ENCODE measurements at places on chromosomes 11 and 22. TPM values are rescaled to one million over a fixed set of nuclear protein-coding genes. Genes with fewer than 3 reads are reported as not detected.

- H3K27me3 ChIP-seq = no peaks in the 10 kb centered on the region
- H3K4me3 ChIP-seq = no peak overlapping the region
Measured at GRCh38 chr11:72146625-72147024, 11.1 kb downstream of the FOLR3 start.

GRCh38 chr11:113627946-113628345, 78.2 kb downstream of the TMPRSS5 start:
- H3K27me3 ChIP-seq = no peaks in the 10 kb centered on the region
- H3K4me3 ChIP-seq = no peak overlapping the region
- H3K27ac ChIP-seq = no peak overlapping the region
- H3K36me3 ChIP-seq = no peaks in the 10 kb centered on the region
- H3K4me1 ChIP-seq = no peaks in the 10 kb centered on the region
- DNase-seq = no peak

GRCh38 chr11:98107736-98108135, 913.0 kb upstream of the CNTN5 start:
- H3K27me3 ChIP-seq = no peaks in the 10 kb centered on the region
- no peak overlapping the region for H3K4me3 ChIP-seq
- no peak overlapping the region for H3K27ac ChIP-seq
- no peak for DNase-seq
- H3K36me3 ChIP-seq = no peaks in the 10 kb centered on the region
- no peaks in the 10 kb centered on the region for H3K4me1 ChIP-seq

DNA sequence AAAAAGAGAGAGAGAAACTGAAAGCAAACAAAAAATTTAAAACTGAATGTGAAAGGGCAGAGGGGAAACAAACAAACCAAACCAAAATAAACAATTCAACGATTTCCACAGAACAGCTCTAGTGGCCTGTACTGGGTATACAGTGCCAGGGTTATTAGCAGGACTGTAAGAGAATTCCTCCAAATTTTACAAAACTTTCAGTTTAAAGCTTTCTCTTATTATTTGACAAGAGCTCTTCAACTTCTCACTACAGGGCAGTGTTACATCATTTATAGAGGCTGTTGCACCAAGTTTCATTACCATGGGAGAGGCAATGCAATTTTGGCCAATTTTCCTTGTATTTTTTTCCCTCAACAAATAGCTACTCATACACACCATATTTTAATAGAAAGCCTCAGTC, 44.3 kb upstream of the CLPB start:
- no peak overlapping the region for H3K4me3 ChIP-seq
- no peak overlapping the region for H3K27ac ChIP-seq
- peaks cover 1% of the 10 kb centered on the region for H3K4me1 ChIP-seq
- no peaks in the 10 kb centered on the region for H3K36me3 ChIP-seq
- no peak for DNase-seq

DNA sequence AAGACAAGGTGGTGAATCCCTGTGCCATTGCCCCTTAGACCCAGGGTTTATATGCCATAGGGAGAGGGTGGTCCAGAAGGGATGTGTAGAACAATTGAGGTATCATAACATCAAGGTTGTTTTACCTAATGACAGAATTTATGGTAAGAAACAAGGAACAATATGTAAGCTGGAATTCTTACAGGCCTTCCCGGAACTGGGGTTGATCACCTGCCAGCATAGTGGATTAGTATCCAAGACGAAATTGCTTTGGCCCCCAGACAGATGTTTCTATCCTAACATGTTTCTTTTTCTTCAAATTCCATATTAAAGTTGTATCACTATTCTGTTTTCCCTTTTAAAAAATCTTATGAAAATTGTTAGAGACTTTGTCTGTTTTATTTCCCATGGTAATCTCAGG, 343.8 kb upstream of the ANO3 start:
- H3K4me1 ChIP-seq = no peaks in the 10 kb centered on the region
- H3K27me3 ChIP-seq = no peaks in the 10 kb centered on the region
- H3K4me3 ChIP-seq = no peak overlapping the region
- H3K27ac ChIP-seq = no peak overlapping the region

- peak; percentile 45 for DNase-seq
- H3K27ac ChIP-seq = no peak overlapping the region
- no peaks in the 10 kb centered on the region for H3K27me3 ChIP-seq
- no peaks in the 10 kb centered on the region for H3K4me1 ChIP-seq
Measured at GRCh38 chr11:15707971-15708370, 593.2 kb downstream of the INSC start.

- peaks cover 11% of the 10 kb centered on the region for H3K27me3 ChIP-seq
- no peak overlapping the region for H3K27ac ChIP-seq
- H3K4me3 ChIP-seq = no peak overlapping the region
- H3K4me1 ChIP-seq = no peaks in the 10 kb centered on the region
- H3K36me3 ChIP-seq = no peaks in the 10 kb centered on the region
- no peak for DNase-seq
Measured at GRCh38 chr22:44577391-44578109, 79.5 kb upstream of the RTL6 start.

- H3K4me3 ChIP-seq = no peak overlapping the region
- H3K36me3 ChIP-seq = no peaks in the 10 kb centered on the region
- H3K27me3 ChIP-seq = no peaks in the 10 kb centered on the region
Measured at GRCh38 chr11:66462911-66463310, 3.8 kb upstream of the PELI3 start.

DNA sequence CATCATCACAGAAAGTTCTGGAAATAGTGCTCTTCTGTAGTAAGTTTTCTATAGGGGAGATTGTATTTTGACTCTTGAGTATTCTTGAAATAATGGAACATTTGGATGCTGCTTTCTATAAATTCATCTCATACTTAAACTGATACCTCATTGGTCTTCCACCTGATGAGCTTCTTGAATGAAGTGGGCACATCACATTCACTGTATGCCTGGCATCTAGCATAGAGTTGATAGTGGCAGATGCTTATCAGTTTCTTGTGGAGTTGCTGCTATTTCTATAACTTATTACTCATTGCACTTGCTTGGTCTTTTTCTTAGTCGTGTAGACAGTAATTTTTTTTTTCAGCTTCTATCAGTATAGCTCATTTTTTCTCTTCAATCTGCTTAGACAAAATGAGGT, 5.4 kb downstream of the ATXN10 start:
- H3K4me1 ChIP-seq = peaks cover 21% of the 10 kb centered on the region
- H3K27ac ChIP-seq = no peak overlapping the region
- no peaks in the 10 kb centered on the region for H3K27me3 ChIP-seq
- no peak overlapping the region for H3K4me3 ChIP-seq

DNA sequence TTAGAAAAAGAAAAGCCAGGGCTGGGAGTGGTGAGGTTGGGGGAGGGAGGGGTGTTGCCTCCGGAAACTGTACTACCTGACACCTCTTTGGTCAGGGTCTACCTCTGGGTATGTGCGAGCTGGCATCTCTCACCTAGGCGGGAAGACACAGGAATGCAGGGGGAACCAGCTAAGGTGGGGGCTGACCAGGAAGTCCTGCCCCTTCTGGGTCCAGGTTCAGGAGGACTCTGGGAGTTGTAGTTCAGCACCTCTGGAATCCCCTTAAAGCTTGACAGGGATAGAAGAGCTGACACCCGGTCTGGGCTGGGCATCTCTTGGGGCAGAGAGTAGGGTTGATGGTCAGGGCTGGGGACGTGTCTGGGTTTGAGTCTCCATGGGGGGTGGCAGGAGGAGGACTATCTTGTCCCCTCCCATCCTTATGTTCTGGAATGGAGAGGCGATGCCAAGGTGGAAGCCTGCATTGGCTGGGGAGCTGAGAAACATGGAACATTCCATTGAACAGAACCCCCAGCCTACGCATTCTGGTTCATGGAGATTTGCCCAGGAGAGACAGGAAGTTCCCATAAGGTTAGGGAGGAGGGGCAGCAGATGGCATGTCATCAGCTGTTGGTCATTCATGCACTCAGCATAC, 2.1 kb upstream of the KIAA1671 start:
- peaks cover 2% of the 10 kb centered on the region for H3K4me1 ChIP-seq
- peaks cover 3% of the 10 kb centered on the region for H3K27me3 ChIP-seq
- no peaks in the 10 kb centered on the region for H3K36me3 ChIP-seq

DNA sequence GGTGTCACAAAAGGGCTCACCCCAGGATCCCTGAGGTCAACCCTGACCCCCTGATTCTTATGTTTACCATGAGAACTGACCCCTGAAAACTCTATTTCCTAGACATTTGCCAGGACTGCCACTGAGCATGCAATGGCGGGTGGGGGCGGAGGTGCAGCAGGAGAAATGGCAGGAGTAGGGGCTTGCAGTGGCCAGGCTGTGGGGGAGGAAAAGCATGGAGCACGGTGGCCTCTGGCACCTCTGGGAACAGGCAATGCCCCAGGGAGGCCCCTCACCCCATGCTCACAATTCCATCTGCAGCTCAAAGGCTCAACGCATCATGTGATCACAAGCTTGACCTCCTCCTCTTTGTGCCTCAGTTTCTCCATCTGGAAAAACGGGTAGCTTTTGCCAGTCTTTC, 46.5 kb upstream of the FGF3 start:
- no peak overlapping the region for H3K4me3 ChIP-seq
- no peak overlapping the region for H3K27ac ChIP-seq
- no peaks in the 10 kb centered on the region for H3K4me1 ChIP-seq
- H3K36me3 ChIP-seq = no peaks in the 10 kb centered on the region

DNA sequence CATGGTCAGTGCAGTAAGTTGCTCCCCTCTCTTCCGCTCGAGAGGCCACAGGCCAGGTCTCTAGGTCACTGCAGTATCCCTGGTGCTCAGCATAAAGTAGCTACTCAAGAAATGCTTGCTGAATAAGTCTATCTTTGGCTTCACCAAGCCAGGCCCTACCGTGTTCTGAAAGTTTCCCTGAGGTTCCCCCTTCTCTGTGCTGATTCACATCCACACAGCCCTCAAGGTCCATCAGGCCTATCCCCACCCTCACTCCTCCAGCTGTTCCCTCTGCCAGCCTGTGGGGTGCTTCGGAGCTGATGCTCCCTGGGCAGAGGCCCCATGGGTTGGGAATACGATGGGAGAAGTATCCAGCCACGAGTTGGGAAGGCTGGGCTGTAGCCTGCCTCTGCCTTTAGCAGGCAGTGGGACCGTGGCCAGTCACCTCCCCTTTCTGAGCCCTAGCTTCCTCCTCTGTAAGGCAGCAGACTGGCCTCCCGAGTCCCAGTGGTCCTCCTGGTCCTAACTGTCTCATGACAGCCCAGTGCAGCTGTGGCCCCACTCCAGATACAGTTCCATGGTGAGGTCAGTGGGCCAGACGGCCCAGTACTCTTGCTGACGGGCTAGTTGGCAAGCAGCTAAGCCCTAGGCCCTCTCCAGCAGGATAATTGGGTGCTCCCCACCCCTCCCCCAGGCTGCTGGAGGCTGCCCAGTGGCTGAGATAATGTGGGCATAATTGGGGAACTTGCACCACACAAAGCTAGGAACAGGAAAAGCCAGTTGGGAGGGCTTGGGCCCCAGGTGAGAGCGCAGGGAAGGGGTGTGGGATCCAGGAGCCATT, 48.2 kb downstream of the NECTIN1 start:
- no peaks in the 10 kb centered on the region for H3K36me3 ChIP-seq
- H3K4me3 ChIP-seq = no peak overlapping the region
- DNase-seq = no peak
- no peaks in the 10 kb centered on the region for H3K27me3 ChIP-seq

DNA sequence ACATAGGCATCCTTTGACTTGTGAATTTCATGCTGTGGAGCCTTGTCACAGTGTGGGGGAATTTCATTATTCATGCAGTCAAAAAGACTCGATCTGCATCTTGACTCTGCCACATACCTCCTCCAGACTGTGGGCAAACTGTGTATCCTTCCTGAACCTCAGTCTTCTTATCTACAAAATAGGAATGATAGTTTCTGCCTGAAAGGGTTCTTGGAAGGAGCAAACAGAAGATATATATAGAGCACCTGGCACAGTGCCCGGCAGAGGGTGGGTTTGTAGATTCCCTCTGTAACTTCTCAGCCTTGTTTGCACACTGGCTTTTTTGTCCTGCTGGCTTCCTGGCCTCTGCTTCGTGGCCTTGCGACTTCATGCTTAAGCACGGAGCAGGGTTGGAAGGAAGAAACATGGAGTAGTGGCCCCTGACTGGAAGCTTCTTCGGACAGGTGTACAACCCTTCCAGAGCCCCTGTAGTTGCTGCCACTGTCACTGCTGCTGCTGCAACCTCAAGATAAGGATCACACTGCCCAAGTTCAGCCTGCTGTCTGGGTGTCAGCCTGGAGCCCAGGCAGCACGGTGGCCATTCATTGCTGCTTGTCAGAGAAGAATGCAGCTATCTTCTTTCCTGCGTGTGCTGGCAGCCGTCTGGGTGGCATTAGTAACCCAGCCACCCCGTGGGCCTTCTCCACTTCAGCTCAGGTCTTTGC, 106.4 kb downstream of the MICAL2 start:
- peaks cover 10% of the 10 kb centered on the region for H3K4me1 ChIP-seq
- H3K27ac ChIP-seq = no peak overlapping the region
- peak; percentile 81 for DNase-seq
- H3K27me3 ChIP-seq = no peaks in the 10 kb centered on the region

LINC01488 gene
- total RNA-seq = not detected

KCNE3 gene
- 10.8 TPM for total RNA-seq

PHETA2 gene
- total RNA-seq = 20.0 TPM
